ENCODE measurements at places on chromosomes 16 and 17.

DNA sequence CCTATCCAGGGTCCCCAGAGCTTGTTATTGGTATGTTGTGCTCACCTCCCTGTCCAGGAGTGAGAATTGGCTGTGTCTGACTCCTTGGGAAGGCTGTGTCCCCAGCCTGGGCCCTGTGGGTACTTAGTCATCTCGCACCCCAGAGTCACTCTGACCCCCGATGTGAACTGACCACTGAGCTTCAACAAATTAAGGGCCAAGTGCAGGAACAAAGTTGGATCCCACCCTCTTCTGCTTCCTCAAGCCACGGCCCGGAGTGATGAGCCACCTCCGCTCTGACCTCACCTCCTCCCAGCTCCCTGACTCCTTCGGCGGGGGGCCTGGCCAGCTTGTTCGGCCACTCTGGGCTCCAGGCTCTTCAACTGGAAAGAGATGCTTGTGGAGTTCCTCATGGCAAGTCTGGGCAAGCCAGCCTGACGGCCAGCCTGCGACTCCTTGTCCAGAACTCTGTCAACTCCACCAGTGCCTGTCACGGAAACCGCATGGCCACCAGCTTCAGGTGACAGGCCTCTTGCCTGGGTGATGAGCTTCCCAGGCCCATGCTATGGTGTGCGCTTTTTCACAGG is 22.3 kb upstream of the MPRIP start:
- no peak for DNase-seq

DNA sequence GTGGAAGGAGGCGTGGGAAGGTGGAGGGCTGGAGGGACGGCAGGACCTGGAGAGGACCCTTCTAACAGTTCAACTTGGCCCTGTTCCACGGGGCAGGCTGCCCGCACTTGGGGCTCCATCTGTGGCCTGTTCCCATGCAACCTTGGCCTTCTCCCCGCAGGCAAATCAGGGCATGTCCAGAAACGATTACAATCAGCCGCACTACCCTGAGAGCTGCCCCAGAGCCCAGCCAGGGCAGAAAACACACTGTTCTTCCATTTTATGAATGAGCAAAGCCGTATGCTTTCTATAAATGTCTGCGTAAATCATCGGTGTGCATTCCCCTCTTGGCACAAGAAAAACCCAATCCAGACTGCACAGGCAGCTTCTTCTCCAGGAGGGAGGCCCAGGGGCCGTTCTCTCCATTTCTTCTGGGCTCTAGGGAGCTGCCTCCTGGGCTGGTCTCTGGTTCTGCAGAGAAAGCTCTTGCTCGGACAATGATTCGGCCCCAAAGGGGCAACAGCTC is 228.7 kb downstream of the SOX9 start:
- DNase-seq: no peak

- DNase-seq: no peak
Measured at GRCh38 chr17:58004060-58004459, 3.0 kb downstream of the SRSF1 start.

GRCh38 chr17:42809250-42809649 is 10.6 kb downstream of the CNTD1 start:
- no peak for DNase-seq

DNA sequence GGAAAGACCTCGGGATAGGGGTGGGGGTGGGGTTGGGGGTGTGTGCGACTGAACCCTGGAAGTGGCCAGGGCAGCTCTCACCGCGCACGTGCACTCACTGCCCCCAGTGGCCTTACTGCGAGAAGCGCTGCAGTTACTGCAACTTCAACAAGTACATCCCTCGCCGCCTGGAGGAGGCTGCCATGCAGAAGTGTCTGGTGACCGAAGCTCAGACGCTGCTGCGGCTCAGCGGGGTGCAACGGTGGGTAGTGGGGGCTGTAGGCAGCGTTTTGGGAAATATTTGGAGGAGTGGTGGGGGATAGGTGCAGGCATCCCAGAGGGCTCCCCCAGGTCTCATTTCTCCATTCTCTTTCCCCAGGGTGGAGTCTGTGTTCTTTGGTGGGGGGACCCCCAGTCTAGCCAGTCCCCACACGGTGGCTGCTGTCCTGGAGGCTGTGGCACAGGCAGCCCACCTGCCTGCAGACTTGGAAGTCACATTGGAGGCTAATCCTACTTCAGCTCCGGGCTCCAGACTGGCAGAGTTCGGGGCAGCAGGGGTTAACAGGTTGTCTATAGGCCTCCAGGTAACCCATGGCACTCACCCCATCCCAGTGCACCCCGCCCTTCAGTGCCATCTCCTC is 972 bp downstream of the RSAD1 start:
- peak; percentile 58 for DNase-seq

- no peak for DNase-seq
Measured at GRCh38 chr16:27272076-27272475, 3.5 kb upstream of the NSMCE1 start.
